Effector memory CD4-positive, alpha-beta T cell (primary cell): ENCODE measurements at places on chromosomes 13 and 19.
A peak's percentile ranks its signal among the peaks of the same experiment; 100 is the strongest.

DNA sequence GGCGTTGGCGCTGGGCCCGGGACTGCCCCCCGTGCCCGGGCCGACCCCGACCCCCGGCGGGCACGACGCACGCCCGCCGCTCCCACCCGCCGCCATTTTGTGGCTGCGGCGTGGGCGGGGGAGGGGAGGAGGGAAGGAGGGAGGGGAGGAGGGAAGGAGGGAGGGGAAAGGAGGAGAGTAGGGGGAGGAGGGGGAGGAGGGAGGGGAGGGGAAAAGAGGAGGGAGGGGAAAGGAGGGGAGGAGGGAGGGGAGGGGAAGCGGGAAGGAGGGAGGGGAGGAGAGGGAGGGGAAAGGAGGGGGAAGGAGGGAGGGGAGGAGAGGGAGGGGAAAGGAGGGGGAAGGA is at the start of gene BTBD2:
BTBD2 (minus strand) TSS at position 107 of the 343 bp plus-strand sequence; CDS start at position 96, 11 bp downstream.
- DNase-seq: peak; percentile 30

GRCh38 chr13:32039056-32039455 is 7.5 kb downstream of the FRY start:
- DNase-seq: no peak

- no peak for DNase-seq
Measured at GRCh38 chr19:33580645-33581037, 41.1 kb upstream of the CHST8 start.

GRCh38 chr13:30499338-30499737 is 33.6 kb upstream of the HMGB1 start:
- no peak for DNase-seq

DNA sequence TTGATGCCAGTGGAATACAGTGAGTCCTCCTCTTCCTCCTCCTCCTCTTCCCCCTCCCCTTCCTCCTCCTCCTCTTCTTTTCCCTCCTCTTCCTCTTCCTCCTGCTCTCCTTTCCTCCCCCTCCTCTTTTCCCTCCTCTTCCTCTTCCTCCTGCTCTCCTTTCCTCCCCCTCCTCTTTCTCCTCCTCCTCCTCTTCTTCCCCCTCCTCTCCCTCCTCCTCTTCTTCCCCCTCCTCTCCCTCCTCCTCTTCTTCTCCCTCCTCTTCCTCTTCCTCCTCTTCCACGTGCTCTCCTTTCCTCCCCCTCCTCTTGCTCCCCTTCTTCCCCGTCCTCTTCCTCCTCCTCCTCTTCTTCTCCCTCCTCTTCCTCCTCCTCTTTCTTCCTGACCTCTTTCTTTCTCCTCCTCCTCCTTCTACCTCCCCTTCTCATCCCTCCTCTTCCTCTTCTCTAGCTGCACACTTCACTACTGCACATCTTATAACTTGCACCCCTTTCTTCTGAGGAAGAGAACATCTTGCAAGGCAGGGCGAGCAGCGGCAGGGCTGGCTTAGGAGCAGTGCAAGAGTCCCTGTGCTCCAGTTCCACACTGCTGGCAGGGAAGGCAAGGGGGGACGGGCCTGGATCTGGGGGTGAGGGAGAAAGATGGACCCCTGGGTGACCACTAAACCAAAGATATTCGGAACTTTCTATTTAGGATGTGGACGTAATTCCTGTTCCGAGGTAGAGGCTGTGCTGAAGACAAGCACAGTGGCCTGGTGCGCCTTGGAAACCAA is 5.6 kb downstream of the PDX1 start:
- DNase-seq: no peak

DNA sequence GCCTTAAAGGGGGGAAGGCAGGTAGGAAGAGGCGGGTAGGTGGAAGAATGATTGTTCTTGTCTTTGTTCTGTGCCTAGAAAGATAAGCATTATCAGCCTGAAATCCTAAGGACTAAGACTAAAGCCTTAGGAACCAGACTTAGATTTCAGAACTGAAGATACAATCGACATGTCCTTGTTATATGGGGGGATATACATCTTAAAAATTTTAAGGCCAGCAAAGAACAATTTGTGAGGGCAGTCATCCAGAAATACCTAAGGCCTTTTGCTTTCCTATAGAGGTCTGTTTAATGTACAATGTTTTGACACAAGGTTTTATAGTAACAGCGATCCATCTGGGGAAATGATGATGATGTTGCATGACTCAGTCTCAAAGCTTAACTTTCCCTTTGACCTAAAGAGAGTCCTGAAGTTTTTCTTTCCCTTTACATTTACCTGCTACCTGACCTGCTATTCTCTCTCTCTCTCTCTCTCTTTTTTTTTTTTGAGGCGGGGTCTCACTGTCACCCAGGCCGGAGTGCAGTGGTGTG is 20.2 kb upstream of the CEACAM6 start:
- DNase-seq: no peak

- no peak for DNase-seq
Measured at GRCh38 chr13:44165889-44166496, 207.6 kb upstream of the SERP2 start.

GRCh38 chr13:46315491-46316075 is 71.5 kb downstream of the RUBCNL start:
- DNase-seq: no peak

GRCh38 chr13:84315527-84315926 is 433.3 kb upstream of the SLITRK1 start:
- no peak for DNase-seq

- no peak for DNase-seq
Measured at GRCh38 chr13:40996426-40997092, 22.6 kb downstream of the ELF1 start.

DNA sequence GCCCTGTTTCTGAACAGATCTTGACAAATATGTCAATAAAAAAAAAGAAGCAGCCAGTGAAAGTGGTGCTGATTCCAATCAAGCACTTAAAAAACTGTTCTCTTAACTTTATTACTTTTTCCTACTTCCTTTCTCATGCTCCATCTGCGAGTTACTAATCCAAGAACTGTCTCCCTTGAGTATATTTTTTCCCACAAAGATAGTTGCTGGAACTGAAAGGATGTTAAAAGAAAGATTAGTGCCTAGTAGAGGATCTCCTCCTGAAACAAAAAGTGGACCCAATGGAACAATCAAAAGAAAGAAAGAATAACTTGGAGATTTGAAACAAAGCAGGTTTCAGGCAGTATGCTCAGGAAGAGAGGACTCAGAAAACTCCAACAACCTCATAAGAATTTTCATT is 1034.8 kb downstream of the PCDH17 start:
- DNase-seq: no peak

- no peak for DNase-seq
Measured at GRCh38 chr19:3042621-3043267, 13.7 kb upstream of the TLE2 start.

DNA sequence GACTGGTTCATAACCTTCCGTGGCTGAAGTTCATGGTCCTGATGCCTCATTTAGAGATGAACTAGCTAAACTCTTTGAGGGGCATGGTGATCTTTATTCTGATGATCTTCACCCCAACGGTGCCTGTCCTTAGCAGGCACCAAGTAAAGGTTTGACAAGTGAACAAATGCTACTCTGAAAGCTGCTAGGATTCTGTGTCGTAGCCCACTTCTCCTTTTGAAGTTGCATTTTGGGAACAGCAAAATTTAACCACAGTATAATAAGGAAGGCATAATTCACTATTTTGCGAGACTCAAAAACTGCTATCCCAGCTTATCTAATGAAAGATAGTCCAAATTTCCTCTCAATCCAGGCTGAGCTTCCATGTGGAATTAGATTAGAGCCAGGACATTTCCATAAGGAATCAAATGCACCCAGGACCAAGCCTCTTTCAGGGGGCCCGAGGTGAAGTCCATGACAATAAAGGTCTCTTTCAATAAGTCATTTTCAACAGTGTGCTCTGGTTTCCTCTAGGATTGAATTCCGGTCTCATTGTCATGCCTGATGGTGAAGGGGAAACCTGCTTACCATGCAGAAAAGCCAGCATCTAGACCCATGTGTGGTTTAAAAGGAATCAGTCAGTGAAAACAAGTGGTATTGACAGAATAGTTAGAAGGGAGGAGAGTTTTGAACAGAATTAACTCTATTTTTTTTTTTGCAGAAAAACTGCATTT is 23.1 kb downstream of the SIAH3 start:
- no peak for DNase-seq

DNA sequence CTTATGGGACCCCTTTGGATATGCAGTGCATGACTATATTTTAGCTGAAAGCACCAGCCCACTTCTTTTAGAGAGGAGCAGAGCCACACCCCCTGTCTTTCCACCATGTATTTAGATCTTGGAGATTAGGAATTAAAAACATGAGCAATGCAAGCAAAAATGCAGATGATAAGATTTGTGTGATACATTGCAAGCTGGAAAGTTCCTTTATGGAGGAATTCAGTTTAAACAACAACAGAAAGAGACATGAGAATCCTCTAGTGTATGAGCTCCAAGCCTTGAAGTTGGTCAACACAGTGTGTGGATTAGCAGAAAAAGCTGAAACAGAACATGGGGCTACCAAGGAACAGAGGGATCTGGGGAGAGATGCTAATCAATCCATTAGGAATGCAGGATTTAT is 529.8 kb upstream of the NBEA start:
- no peak for DNase-seq

DNA sequence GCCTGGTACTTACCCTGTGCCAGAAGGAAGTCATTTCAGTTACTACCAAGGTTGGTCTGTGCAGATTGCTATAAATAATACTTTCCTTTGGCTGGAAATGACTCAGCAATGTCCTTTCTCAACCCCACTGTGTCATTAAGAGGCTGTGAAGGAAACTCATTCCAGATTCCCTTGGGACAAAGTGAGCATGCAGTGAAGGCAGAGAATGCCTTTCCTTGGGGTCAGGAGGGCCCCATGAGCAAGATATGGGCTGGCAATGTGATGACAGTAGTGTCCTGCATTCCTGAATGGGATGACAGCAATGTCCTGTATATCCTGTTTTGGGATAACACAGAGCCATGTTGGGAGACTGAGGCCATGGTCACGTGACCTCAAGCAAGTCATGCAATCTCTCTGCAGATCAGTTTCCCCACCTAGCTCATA is 213.1 kb upstream of the TMTC4 start:
- no peak for DNase-seq

- DNase-seq: no peak
Measured at GRCh38 chr13:27423333-27423732, 1.1 kb upstream of the GTF3A start.

DNA sequence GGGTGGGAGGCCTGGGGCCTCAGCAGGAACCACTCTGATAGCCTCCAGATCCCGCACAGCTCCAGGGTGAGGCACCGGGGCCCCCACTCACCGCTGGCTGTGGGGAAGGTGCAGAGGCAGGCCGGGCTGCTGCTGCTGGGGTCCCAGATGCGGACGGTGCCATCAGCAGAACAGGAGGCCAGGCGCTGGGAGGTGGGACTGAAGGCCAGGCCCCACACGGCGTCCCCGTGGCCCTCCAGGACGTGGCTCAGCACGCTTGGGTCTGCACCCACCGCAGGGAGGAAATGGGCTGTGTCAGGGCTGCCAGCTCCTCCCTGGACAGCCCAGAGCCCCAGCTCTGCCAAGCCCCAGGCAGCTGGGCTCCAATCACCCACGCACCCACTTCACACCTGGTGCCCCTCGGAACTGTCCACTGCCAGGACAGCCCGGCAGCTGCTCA is 6.1 kb upstream of the PRKD2 start:
- DNase-seq: no peak

DNA sequence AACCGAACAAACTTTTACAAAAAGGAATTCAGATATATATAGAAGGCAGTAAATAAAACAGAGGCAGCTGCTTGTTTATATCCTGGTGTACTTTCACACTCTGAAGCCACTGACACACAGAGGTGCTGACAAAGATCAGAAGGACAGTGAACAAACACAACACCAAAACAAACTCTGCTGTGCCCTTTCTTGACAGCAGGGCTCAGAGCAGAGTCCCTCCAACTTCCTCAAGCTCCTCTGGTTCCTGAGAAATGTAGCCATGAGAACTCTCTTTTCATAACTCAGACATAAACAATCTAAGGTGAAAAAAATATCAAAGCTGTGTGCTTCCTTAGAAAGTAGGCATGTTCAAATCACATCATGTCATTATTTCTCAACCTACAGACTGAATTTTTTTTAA is 1052.8 kb upstream of the SPRY2 start:
- DNase-seq: no peak

- no peak for DNase-seq
Measured at GRCh38 chr13:48567515-48568369, 34.9 kb upstream of the RCBTB2 start.

DNA sequence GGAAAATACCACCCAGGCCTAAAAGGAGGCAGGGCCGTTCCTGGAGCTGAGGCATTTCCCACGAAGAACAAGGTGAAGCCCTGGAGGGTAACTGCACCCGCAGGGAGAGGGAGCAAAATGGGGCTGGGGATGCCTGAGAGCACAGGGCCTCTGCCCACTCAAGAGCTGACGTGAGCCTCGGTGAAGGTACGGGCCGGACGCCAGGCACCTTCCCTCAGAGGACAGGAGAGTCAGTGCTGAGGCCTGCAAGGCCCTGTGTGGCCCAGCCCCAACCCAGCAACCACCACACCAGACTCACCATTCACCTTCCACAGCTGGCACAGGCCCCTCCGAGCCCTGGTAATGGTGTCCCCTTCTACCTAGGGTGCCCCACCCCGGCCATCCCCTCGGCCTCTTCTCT is 36.3 kb downstream of the DNMT1 start:
- no peak for DNase-seq

DNA sequence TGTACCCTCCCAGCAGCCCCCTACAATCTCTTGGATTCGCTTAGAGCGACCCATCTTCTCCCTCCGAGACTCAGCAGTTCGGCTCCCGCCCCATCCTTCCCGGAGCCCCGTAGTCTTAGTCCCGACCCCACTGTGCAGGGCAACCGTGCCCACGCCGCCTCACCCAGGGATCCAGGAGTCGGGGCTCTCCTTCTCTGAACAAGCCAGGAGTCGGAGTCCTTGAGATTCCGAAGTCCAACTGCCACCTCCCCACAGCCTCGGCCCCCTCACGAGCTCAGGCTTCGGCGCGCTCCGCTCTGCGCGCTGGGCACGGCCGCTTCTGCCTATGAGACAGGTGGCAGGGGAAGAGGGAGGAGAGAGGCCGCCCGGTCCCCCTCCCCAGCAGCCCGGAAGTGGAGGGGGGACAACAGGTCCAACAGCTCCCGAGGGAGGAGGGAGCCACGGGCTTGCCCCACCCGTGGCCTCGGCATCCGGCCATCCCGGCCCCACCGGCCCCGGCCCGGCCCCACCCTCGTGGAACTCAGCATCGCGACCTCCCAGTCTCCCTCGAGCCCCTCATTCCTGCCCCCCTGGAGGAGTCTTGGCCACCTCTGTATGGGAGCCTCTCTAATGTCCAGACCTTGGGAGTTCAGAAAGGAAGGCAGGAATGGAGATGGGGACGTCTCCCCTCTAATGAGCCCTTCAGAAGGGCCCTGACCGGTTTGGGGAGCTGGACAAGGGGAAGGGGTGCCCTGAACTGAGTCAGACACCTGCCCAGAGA is at the start of gene PHLDB3:
PHLDB3 (minus strand) TSS at position 321 of the 760 bp plus-strand sequence. CDS start 628 bp downstream, outside the sequence.
- peak; percentile 9 for DNase-seq

- no peak for DNase-seq
Measured at GRCh38 chr19:35669566-35669965, 3.2 kb downstream of the UPK1A start.

DNA sequence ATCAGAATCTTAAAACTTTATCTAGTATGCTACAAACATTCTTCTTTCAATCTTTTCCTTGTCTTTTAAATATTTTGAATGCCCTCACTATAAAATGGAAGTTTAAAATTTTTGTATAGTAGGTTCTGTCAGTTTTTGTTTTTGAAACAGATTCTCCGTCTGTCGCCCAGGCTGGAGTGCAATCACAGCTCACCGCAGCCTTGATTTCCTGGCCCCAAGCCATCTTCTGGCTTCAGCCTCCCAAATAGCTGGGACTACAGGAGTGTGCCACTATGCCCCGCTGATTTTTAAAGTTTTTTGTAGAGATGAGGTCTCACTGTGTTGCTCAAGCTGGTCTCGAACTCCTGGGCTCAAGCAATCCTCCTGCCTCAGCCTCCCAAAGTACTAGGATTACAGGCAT is 20.7 kb downstream of the PHF11 start:
- DNase-seq: no peak
